Heart left ventricle (tissue), 16 donors: ENCODE measurements at places on chromosomes 13 and 19. TPM values are rescaled to one million over a fixed set of nuclear protein-coding genes. Genes with fewer than 3 reads are reported as not detected.

DNA sequence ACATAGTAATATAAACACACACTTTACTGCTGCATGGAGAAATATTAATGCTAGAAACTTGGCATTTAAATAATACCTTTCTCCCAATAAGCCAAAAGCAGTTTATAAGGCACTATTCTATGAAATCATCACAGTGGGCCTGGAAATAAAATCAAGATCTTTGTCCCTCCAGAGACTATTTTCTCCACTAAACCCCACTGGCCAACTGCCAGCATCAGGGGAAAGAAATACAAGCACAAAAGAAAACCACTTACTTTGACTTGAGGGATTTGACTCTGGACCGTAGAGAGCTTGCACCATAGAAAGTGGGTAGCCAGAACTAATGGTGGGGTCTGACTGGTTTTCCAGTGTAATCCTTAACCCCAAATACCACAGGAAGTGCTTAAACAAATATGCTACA lies 71.9 kb downstream of the DCLK1 start:
- DNase-seq: no peak

The MRPL4 gene
- total RNA-seq: 68.2 TPM

DNA sequence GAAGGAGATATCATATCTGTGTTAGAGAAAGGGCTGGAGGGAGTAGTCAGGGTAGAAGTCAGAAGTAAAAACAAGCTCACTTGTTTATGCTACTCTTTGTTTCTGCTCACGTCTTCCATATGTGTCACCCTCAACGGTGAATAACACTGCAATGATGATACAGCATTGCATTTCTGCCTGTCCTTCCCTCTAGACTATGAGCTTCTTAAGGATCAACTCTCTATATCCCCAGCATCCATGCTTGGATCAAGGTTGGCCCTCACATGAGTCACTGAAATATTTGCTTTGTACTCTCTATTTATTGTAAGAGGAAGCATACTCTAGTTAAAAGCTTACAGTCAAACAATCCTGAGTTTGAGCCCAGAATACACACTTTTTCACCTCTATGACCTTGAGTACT lies 406.0 kb downstream of the RFC3 start:
- no peak for DNase-seq

DNA sequence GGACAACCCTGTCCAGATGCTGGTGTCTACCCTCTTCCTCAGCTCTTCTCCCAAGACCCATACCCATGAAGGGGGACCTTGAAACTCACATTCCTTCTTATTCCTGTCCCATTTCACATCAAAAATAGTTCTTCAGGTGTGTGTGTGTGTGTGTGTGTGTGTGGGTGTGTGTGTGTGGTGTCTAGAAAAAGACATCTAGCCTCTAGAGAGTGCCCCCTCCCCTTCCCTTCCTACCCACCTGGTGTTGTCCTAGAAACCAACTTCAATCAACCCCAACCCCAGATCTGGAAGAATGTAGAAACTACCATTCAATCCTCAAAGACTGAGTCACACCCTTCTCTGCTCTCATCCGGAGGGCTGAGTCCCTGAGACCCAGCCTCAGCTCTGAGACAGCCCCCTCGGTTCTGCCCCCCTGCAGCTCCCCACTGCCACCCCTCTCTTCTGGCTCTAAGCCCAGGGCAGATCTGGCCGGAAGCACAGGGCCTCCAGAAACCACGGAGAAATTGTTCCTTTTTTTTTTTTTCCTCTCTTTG lies 3.5 kb downstream of the KCNN4 start:
- no peak for DNase-seq

- no peak for DNase-seq
These were observed 431 bp downstream of the GYS1 start for GRCh38 chr19:48992581-48993174.
